ENCODE measurements at places on chromosomes 13 and 19.

GRCh38 chr13:110506859-110507566 is 54.5 kb downstream of the RAB20 start:
- no peak for DNase-seq

GRCh38 chr19:7505682-7506384 is 10.1 kb upstream of the ZNF358 start:
- DNase-seq: peak; percentile 59

DNA sequence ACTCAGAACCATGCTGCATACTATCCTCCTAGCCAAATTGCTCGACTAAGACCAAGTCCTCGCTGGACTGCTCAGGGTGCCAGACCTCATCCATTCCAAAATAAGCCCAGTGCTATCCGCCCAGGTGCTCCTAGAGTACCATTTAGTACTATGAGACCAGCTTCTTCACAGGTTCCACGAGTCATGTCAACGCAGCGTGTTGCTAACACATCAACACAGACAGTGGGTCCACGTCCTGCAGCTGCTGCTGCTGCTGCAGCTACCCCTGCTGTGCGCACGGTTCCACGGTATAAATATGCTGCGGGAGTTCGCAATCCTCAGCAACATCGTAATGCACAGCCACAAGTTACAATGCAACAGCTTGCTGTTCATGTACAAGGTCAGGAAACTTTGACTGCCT is 1.5 kb downstream of the PABPC3 start:
- no peak for DNase-seq

- DNase-seq: no peak
Measured at GRCh38 chr19:38796154-38796553, 7.2 kb downstream of the LGALS7B start.

DNA sequence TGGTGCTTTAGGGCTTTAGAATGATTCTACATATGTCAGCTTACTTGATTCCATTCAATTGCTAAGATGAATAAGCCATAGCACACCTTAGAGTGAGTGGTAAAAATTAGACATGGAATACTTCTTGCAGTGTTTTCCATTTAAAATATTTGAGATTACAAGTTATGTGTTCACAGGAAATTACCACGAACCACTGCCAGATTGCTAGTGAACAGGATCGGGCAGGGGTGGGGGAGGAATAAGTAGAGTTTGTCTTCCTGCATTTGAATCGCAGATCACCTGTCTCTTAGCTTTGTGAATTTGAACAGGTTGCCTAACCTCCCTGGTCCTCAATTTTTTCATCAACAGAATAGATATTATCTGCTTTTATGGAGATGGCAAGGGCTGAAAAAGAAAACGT is 124.6 kb downstream of the GGACT start:
- no peak for DNase-seq

GRCh38 chr13:35792911-35793310 is 316.4 kb upstream of the MAB21L1 start:
- DNase-seq: no peak

DNA sequence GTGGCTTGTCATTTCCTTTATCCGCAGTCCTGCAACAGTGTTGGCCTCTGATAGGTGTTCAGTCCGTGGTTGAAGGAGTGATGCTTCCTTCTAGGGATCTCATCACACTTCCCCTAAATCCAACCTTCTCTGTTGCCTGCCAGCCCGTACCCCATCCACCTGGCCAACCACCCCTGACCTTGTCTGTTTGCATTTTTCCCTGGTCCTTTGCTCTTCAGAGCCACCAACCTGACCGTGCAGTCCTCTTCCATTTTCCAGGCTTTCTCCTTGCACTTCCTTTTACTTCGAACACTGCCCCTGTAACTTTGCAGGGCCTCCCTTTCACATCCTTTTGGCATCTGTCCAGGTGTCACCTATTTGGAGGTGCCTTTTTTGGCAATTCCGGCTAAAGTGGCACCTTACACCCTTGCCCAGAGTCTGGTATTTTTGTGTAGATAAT is 696 bp downstream of the ZNF460 start:
- no peak for DNase-seq

DNA sequence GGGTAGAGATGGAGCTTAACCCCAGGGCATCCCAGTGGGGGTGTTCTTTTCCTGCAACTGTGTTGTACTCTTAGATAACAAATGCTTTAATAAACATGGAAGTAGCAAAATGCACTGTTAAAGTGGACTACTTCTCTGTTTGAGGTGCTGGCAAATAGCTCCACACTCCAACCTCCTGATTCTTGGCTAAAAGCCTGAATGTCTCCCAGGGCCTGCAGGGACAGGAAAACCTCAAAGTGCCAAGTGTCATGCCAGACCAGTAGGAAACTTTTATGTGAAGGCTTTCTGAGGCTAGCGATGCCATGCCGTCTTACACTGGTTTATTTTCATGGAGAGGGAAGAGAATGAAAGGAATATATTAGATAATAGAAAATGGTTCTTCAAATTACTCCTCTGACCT is 6.8 kb downstream of the FREM2 start:
- no peak for DNase-seq

DNA sequence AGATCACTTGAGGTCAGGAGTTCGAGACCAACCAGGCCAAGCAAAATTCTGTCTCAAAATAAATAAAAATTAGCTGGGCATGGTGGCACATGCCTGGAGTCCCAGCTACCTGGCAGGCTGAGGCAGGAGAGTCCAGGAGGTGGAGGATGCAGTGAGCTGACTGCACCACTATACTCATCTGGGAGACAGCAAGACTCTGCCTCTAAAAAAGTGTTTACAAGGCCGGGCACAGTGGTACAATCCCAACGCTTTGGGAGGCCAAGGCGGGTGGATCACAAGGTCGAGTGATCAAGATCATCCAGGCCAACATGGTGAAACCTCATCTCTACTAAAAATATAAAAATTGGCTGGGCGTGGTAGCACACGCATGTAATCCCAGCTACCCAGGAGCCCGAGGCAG is 4.2 kb upstream of the DAPK3 start:
- DNase-seq: no peak

GRCh38 chr13:32941368-32941767 is 74.9 kb upstream of the KL start:
- no peak for DNase-seq

DNA sequence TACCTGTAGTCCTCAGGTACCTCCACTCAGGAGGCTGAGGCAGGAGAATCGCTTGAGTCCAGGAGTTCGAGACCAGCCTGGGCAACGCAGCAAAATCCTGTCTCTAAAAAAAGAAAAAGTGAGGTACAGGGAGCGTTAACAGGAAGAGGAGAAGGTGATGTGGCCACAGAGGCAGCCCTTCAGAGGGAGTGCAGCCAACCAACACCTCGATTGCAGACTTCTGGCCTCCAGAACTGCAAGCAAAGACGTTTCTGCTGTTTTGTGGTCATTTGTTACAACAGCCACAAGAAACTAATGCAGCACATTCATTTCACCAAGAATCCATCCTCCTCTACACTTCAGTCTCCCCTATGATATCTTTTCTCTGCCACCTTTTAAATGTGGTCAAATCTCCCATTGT is 145.2 kb downstream of the USP12 start:
- DNase-seq: no peak

DNA sequence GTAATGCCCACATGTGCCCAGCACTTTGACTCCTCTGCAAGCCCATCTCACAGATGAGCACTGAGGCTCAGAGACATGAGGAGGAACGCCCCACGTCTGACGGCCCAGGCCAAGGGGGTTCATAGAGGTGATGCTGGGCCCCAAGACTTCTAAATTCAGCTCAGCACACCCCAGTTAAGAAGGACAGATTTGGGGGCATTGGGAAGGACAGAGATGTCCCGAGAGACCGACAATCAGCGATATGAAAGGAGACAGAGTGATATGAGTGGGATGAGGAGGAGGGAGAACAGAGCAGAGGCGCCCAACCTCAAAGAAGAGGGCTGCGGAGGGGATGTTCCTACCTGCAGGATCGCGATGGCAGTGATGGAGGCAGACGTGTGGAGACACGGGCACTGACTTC is at the start of gene CNFN:
CNFN (minus strand) TSS at position 399 of the 400 bp plus-strand sequence. CDS start 1,260 bp downstream, outside the sequence.
- DNase-seq: no peak

- peak; percentile 44 for DNase-seq
Measured at GRCh38 chr13:97434397-97435201, 630 bp downstream of the RAP2A start.

GRCh38 chr13:51684076-51684475 is 99.8 kb downstream of the WDFY2 start:
- DNase-seq: no peak

DNA sequence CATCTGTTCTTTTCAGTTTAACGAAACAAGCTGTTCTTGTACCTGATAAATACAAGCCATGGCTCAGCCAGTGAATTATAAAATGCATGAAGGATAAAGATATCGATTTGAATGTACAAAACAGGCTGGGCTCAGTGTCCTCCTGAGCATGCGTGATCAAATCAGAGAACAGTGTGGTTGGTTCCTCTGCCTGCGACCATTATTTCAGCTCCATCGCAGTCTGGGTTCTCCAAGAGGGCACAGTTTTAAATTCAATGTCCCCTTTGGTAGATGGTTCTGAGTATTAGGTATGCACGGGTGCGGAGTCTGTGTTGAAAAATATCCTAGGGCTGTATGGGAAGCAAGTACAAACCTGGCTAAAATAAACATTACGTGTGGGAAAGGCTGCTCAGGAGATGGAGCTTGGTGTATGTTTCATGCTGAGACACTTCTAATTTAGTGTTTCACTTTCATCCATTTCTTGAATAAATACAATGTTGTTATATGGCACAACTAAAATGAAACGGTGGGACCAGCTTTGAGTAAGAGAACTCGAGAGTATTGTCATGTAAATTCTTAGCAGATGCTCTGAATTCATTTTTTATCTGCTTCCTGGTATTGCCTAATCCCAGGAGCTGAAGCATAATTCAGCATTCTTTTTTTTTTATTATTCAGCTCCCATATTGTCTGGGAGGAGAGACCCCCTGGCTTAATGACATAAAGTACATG is 458.7 kb downstream of the MYO16 start:
- no peak for DNase-seq

GRCh38 chr19:58035863-58036262 is 2.0 kb downstream of the ZSCAN1 start:
- no peak for DNase-seq

DNA sequence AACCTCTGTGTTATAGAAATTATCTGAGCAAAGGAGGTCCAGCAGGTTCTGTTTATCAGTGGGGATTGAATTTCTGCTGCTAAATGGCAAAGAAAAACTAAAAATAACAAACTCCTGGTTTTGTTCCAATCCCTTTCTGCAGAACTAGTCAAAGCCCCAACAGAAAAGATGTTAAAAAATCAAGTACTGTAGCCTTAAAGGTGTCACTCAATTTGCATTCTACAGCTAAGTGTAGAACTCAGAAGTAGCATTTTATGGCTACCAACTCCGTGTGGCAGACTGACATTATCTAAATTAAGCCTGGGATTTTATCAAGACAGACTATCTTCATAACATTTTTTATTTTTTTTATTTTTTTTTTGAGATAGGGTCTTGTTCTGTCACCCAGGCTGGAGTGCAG is 91.5 kb upstream of the SLC15A1 start:
- DNase-seq: no peak

DNA sequence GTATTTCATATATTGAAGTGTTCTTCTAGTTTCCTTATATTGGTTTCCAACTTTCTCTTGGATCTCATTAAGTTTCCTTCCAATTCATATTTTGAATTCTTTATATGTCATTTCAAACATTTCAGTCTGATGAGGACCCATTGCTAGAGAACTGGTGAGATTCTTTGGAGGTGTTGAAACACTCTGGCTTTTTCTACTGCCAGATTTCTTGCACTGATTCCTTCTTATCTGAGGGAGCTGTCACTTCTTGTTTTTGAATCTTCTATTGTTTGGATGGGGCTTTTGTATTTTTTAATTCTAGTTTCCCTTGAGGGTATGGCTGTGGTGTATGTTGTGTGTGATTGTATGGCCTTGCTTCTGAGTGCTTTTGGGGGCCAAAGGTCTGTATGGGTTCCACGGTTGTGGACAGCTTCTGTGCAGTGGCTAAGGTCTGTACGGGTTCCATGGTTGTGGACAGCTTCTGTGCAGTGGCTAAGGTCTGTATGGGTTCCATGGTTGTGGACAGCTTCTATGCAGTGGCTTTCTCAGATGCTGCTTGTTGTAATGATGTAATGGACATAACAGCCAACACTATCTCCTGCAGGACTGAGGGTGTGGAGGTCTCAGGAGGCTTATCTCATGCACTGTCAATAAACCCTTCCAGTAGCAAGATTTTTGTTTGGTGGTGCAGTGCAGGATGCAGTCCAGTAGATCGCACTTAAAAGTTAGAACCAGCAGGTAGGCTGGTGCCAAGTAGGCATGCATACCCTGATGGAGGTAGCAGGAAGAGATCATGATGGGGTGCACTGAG is 36.8 kb downstream of the ACSBG2 start:
- no peak for DNase-seq

DNA sequence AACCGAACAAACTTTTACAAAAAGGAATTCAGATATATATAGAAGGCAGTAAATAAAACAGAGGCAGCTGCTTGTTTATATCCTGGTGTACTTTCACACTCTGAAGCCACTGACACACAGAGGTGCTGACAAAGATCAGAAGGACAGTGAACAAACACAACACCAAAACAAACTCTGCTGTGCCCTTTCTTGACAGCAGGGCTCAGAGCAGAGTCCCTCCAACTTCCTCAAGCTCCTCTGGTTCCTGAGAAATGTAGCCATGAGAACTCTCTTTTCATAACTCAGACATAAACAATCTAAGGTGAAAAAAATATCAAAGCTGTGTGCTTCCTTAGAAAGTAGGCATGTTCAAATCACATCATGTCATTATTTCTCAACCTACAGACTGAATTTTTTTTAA is 1052.8 kb upstream of the SPRY2 start:
- DNase-seq: no peak

DNA sequence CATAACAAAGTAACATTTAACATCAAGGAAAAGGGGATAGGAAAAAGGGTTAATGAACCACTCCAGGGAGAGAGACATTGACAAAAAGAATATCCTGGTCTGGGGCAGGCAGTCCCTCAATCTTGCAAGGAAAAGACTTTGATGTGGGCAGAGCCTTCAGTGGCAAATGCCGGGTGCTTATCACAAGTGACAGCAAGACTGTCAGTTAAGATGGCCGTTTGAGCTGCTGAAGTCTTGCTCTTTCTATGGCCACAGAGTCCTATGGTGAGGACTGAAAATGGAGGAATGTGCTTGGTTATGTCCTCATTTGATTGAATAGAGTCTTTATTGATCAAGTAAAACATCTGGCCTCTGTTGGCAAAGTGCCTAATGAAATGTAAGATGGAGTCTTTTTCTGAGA is 112.1 kb downstream of the B3GLCT start:
- no peak for DNase-seq

- DNase-seq: peak; percentile 82
Measured at GRCh38 chr19:45117167-45117594, 24.2 kb downstream of the PPP1R37 start.

GRCh38 chr13:113802761-113803160 is 43.7 kb downstream of the TMEM255B start:
- DNase-seq: peak; percentile 19

- DNase-seq: no peak
Measured at GRCh38 chr13:52944697-52945096, 83.9 kb upstream of the OLFM4 start.

DNA sequence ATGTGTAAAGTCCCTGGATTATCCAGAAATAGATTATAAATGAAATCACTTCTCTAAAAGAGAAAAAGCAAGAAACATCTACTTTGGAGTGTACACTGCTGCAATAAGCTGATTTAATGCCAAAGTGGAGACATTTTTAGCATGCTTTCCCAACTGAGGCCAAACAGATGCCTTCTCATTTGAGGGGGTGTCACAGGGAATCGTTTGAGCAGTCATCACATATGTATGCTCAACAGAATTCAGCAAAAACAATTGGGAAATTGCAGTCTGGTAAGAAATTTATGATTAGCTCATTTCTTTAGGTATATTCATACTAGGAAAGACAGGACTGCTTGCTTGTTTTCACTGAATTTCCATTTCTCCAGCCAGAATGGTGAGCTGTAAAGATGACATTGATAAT is 27.3 kb upstream of the TPP2 start:
- DNase-seq: no peak

GRCh38 chr13:97468331-97468730 is 34.4 kb downstream of the RAP2A start:
- DNase-seq: no peak

Measured in activated CD4-positive, alpha-beta T cell treated with anti-CD3 and anti-CD28 coated beads for 48 hours (primary cell).